Hematopoietic multipotent progenitor cell treated with erythropoietin and hydrocortisone succinate and interleukin-3 and kit ligand, for 15 days (in vitro differentiated cells): ENCODE measurements at places on chromosomes 5 and 9.

DNA sequence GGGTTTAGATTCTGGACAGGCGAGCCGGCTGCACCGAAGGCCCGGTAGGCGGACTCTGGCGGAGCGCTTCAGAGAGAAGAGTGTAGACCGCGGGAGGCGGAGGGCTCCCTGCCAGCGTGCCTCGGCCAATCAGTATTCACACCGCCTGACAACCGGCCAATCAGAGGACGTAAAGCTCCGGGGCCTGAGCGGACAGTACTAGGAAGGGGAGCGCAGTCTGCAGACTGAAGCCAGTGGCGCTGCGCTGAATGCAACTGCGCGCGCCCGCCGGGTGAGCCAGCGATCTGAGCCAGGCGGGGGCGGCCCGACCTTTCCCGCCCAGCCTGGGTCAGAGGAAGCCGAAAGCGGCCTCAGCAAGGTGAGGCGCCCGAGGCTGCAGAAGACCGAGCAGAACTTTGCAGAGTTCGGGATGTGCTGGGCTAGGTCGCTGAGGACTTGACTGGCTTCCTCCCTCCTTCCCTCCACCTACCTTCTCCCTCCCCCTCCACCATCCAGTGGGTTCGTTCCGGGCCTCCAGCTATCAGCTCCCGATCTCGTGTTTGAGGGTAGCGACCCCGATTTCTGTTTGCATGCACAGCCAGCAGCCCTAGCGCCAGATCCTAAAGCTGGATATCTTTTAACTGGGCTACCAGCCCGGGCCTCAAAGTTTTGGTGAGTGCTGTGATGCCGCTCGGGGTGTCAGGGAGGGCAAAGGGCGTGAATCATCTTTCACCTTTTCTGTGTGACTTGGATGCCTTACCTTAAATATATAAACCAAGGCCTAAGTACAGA, at the start of gene DMRT2:
Gene DMRT2, plus strand, starts transcription at position 233 of the 771 bp plus-strand sequence. CDS start 1,257 bp downstream, outside the sequence.
- DNase-seq: no peak

DNA sequence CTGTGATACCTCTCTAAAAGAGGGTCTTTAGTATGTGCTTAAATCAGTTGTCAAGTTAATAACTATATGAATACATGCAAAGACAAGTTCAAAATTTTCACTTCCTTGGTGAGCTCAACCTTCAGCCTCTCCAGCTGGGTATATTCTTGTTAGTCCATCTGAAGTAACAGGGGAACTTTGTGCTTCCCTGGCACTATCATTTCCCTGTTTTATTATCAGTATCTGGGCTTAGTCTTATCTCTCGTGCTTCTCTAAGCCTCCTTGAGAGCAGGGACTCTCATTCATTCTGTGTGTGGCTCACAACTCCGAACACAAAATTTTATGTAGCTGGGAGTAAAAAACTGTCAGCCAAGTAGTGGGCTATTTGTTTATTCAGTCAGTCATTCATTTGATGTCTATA, 175.9 kb upstream of the MAP3K1 start:
- DNase-seq: no peak

DNA sequence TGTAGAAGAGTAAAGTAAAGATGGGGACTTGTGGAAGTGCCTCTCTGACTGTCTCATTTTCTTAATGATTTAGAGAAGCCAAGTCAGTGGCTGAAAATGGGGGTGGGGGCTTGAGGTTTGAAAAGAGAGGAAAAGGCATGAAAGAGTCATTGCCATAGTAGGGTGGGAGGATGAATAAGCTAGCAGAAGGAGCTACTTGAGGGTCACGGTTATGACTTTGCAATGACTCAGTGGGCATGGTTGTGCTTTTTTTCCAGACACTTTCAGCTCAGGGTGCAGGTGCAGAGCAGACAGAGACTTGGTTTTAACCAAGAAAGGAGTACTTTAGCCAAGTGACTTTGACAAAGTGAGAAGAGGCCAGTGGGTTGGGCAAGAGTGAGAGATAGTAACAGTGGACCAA, 117.8 kb downstream of the PTTG1 start:
- no peak for DNase-seq

DNA sequence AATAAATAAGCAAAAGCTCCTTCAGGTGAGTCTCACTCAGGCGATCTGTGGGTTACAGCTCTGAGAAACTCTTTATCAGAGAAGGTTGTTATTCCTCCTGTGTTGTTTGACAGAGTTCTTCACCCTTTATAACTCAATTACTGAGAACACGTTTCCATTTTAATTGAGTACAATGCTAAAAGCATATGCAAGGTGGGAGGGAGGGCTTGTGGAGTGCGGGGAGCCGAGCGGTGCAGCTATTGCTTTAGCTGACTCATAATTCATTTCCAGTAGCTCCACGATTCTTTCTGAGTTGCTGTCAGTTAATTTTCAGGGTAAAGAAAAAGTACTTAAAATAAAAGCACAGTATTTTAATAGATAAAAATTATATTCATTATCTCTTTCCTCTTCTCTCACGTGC, 104.7 kb upstream of the CKMT2 start:
- DNase-seq: no peak

GRCh38 chr5:61313960-61314681, 17.9 kb upstream of the ZSWIM6 start:
- no peak for DNase-seq

DNA sequence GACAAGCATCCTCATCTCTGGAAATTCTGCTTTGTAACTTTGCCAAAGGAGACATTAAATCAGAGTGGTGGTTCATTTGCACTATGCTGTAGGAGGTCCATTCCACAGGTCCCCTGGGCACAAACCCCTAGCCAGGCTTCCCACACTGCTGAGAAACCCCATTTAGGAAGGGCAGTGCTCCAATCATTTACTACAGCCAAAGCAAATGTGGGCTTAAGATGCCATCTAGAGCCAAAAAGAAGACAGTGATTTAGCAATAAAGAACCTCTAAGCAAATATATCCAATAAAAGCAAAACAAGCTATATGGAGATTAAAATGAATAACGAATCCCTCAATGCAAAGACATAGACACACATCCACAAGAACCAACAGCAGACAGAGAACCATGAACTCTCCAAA, 129.0 kb upstream of the ALDH1B1 start:
- DNase-seq: no peak

- DNase-seq: no peak
Observed at GRCh38 chr5:153101235-153102180, 389.0 kb upstream of the GRIA1 start.

GRCh38 chr9:137145731-137146526, 7.0 kb downstream of the GRIN1 start:
- no peak for DNase-seq

DNA sequence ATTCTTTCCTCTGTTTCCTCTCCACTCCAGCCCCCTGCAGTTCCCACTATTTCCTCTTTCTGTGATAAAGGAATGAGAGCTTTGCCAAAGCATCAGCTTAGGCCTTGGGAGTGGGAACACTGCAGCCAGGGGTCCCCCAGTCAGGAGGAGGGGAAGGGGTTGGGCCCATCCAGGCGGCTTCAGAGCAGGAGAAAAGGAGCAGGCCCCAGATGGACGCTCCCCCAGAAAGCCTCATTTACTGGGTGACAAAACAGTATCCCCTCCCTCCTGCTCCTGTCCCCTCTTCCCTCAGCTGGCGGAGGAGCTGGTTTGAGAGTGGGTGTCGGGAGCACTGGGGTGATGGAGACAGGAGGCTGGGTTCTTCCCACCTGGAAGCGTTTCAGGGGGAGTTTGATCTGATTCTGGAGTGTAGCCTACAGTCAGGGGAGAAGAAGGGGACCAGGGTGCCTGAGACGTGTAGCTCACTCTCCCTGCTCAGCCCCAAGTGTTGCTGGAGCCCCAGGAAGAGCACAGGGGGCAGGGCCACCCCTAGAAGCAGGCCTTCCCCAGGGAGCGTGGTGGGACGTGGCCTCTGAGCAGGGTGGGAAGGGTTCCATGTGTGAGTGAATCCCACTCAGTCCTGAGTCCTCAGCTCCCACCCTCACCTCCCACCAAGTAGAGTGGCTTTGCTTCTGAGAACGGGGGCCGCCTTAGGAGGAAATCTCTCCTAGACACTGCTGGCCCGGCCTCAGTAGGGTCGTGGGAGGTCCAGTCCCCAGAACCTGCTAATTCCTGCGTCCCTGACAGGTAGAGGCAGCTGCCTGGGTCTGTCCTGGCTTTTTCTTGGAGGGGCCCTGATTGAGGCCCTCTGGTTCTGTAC, 173.1 kb downstream of the CACNA1B start:
- no peak for DNase-seq

DNA sequence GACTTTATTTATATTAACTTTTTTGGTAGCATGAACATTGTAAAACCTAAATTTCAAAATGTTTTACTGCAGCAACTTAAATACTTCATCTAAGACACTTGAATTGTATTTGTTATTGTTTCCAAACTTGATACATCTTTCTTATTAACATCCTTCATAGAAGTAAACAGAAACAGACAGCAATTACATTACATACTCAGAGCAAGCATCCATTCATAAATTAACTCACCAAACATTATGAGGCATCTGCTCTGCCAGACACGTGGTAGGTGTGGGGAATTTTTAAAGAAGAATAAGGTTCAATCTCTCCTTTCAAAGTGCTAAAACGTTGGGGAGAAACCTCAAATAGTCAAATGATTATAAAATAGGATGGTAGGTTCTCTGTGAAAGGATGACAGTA, 130.8 kb downstream of the MUSK start:
- no peak for DNase-seq

GRCh38 chr9:132609829-132610228, 27.4 kb downstream of the BARHL1 start:
- no peak for DNase-seq

DNA sequence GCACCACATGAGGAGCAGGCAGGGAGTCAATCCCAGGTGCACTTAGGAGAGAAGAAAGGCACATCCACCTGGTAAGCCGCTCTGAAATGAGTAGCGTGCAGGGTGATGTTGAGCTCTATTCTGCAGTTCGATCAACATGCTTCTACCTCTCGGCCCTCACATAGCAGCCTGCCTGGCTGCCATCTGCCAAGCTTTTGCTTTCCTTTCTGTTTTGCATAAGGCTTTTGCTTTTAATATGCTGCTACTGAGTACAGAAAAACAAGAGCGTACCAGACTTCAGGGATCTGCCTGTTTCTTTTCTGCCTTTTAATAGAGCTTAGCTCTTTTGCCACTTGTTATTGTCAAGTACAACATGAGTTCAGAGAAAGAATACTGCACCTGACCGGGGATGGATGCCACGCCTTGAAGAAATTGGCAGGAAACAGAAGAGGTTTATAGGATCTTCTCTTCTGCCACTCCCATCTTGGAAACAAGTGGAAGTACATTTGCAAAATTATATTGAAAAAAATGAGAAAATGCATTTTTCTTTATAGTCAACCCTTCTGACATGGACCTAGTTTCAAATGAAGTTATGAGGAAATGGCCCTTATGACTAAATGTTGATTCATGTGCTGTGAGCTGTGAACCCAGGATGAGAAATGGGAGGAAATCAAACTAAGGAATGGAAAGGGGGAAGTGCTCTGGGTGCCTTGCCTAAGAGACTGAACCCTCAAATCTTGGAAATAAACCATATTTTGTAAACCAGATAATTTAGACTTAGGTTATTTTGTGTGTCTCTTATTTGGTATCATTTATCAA, 4.0 kb upstream of the FCHO2 start:
- no peak for DNase-seq

- no peak for DNase-seq
Observed at GRCh38 chr5:9363026-9363425, 182.8 kb downstream of the SEMA5A start.

DNA sequence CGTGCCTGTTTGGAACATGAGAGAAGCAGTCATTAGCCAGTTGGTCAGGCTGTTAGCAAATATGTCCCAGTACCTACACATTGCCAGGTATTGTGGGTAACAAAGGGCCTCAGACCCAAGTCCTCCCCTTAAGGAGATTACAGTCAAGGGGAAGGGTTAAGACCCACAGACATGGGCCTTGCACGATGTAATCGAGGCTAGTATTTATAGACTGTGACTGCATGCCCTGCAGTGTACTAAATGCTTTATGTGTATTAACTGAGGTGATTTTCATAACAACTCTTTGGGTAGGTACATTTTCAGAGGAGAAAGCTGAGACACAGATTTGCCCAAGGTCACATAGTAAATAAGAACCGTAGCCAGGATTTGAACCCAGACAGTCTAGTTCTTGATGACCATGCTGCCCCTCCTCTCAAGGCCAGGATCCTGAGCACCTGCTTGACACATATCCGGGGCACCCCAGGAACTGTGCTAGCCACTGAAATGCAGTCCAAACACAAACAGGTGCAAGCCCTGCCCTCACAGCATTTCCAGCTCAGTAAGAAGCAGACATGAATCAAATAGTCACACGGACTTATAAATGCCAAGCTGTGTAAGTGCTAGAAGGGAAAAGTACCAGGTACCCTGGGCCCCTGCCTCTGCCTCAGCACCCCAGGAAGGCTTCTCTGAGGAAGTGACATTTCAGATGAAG, 32.0 kb upstream of the GRPEL2 start:
- DNase-seq: no peak

- no peak for DNase-seq
Observed at GRCh38 chr9:136526625-136527066, 19.2 kb downstream of the NOTCH1 start.

DNA sequence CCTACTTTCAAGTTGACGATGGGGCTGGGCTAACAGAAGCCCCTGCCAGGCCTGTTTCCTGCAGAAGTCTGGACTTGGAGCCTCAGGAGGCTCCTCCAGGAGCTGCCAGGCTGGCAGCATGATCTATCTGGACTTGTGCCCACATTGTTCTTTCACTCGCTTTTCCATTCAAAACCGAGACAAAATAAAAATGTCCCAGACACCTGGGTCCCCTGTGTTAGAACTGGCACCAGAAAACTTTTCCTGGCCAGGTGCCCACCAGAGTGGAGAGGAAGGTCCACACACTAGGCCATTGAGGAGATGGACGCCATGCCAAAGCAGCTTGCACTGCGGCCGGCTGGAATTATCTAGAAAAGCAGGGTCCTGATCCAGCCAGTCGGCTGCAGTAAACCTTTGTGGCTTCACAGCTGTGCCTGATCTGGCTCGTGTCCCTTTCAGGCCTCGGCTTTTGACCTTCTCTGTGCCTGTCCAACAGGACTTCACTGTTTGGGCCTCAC, 78.2 kb downstream of the GCNT1 start:
- no peak for DNase-seq

GRCh38 chr5:172150514-172151425, 37.3 kb downstream of the STK10 start:
- peak; percentile 33 for DNase-seq

DNA sequence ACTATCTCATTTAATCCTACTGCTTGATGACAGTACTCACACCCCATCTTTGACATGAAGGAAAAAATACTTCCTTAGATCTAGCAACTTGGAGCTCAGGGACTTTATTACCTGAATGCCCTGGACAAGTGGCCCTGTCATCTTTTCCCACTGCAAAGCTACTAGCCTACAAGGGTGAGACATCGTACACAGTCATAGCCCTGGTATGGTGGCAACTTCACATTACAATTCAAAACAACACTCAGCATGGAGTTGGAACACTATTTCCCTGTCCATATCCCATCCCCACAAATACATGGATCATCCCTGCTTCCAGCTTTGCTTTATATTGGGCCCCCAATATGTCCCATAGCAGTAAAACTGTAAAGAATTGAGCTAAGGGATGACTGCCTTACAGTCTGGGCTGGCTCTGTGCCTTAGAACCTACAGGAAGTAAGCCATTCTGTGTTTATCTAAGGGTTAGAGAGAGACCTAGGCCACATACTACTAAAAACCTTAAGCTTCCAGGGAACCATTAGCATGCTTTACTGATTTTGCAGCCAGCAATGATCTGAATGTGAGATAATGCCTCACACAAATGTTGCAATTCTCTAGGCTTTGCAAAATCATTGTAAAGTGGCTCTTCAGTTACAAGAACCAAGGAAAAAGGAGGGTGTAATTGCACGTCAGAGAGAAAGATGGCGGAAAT, 55.9 kb downstream of the OTULIN start:
- no peak for DNase-seq

GRCh38 chr9:30937106-30937505, 1447.3 kb upstream of the ACO1 start:
- no peak for DNase-seq

- DNase-seq: no peak
Observed at GRCh38 chr5:161676103-161676502, 9.4 kb upstream of the GABRA6 start.
